ENCODE measurements at places on chromosomes 1 and 21.

DNA sequence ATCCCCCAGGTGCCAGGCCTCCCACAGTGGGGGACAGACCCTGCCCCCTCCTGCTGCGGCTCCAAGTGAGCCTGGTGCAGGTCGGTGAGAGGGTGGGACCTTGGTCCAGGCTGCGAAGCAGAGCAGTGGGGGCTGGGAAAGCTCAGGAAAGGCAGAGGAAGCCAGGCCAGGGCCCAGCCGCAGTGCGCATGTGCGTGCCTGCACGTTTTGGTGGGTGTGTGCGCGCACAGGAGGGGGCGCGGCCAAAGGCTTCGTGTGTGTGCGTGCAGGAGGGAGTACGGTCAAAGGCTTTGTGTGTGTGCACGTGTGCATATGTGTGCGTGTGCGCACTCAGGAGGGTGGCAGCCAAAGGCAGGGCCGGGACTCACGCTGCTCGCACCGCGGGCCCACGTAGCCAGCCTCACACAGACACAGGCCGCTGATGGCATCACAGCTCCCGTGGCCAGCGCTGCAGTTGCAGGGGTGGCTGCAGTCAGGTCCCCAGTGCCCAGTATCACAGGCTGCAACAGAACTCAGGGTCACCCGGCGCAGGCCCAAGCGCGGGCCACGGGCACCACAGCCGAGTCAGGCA, 45.9 kb downstream of the ARHGEF16 start:
- no peak for DNase-seq

GRCh38 chr1:3049905-3050304, 19.1 kb upstream of the PRDM16 start:
- no peak for DNase-seq

DNA sequence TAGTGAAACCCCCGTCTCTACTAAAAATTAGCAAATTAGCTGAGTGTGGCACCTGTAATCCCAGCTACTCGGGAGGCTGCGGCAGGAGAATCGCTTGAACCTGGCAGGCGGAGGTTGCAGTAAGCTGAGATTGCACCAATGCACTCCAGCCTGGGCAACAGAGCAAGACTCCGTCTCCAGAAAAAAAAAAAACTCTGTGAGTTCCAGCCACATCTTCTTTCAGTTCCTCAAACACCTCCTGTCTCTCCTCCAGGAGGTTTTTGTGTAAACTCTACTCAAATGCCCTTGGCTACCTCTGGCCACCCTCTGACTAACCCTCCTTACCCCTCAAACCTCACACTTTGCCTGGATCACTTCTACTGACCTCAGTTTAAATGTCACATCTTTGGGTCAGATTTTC, 38.1 kb downstream of the RCSD1 start:
- DNase-seq, result no peak

GRCh38 chr1:150971583-150972416, 2.8 kb downstream of the CERS2 start:
- DNase-seq, result no peak

- DNase-seq, result no peak
Observed at GRCh38 chr1:63743781-63744180, 30.0 kb upstream of the ROR1 start.

DNA sequence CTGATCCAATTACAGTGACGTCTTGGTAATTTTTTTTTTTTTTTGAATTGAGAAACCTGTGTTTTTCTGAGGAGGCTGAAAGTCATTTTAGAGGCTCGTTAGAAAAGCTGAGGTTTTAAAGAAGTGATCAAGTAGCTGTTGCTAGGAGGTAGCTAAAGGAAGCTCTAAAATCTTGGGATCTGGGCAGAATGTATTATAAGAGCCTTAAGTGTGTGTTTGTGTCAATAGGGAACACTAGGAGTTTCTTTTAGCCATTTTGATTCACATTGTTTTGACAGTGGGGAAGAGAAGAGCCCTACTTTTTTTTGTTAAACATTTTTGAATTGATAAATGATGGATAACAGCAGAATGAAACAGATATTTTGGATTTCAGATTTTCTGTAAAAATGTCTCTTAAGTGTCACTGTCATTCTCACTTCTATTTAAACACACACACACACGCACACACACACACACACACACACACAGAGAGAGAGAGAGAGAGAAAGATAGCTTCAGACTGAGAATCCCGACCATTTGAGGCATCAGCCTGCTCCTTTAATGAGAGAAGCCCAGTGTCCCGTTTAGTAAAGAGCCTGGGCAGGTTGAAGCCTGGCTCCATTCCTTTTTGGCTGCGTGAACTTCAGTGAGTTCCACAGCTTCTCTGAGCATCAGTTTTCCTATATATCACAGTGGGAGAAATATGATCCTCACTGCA, 79.1 kb upstream of the GPR88 start:
- DNase-seq, result no peak

- no peak for DNase-seq
Observed at GRCh38 chr1:7659514-7659913, 111.6 kb upstream of the VAMP3 start.

GRCh38 chr1:33005117-33005837, 31.4 kb downstream of the AK2 start:
- no peak for DNase-seq

- DNase-seq, result peak; percentile 96
Observed at GRCh38 chr1:182175361-182175931, 113.9 kb upstream of the ZNF648 start.

Measured in NCI-H187 (cell line).